ENCODE measurements at places on chromosomes 7 and 10.

- no peak for DNase-seq
Measured at GRCh38 chr10:95264227-95265051, 26.4 kb downstream of the PDLIM1 start.

DNA sequence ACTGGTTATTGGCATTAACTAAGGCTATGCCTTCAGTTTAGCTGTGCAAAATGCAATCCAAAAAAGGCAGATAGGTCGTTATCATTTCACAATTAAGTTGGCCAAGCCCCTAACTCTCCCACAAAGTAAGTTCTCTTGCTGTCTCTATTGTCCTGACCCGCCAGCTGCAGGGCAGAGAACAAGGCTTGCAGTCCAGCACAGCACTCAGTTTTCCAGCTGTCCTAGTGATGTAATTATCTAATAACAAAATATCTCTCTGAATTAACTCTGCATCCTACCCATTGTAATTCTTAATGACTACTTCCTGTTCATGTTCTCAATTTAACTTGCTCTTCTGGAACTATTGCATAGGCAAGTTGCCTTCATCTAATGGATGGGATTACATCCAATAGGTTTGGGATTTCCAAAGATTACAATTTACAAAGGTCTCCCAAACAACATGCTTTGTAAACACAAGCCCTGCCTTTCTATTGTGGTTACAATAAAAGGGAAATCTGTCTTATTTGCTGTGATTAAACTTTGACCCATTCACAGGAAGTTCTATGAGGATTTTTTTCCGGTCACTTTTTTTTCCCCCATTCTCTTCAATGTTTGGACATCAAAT, 55.2 kb downstream of the CDK6 start:
- DNase-seq = no peak

DNA sequence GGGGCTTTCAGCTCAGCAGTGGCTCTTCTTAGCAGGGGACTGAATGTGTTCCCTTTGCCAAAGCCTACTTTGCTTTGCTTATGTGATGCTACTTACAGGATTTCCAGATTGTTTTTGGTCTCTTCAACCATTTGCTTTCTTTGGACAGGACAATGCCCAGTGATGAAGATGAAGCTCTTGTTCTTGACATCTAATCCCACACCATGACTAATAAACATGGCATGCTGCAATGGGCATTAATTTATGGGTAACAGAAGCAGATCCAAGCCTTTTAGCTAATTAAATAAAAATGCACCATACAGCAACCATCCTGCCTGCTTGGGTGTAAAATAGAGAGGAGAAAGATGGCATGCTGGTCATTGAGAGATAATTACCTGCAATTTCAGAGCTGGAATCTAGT, 175.5 kb upstream of the ITGB1 start:
- DNase-seq = peak; percentile 40

DNA sequence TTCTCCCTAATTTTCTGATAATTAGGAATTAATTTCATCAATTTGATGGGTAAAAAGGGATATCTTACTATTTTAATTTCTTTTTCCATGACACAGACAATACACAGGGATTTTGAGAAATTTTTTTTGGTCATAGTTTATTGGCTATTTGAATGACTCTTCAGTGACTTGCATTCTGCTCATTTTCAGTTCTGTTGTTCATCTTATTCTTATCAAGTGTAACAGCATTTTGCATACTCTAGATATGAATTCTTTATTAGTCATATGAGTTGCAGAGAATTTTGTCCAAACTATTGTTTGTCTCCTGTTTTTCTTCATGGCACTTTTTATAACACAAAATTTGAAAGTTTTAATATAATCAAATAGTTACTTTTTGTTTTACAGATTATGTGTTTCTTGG, 41.7 kb downstream of the MKLN1 start:
- no peak for DNase-seq

DNA sequence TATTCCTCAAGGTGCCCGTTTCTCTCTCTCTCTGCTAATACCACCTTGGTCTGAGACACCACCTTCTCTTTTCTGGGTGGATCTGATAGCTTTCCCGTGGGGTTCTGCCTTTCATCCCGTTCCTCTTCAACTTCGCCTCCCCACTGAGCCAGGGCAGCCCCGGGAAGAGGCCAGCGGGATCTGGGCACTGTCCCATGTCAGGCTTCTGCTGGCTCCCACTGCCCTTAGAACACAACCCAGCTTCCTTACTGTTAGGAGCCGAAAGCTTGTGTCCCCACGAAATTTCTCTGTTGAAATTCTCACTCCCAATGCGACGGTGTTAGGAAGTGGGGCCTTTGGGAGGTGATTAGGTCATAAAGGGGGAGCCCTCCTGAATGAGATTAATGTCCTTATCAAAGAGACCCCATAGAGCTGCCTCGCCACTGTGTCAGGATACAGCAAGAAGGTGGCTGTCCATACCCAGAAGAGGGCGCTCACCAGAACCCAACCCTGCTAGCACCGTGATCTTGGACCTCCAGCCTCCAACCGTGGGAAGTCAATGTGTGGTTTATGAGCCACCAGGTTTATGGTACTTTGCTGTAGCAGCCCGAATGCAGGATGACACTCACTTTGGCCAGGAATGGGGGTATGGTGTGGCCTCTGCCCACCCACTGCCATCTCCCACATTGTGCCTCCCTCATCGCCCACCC, 79.2 kb downstream of the CAMK1D start:
- no peak for DNase-seq

- DNase-seq = no peak
Measured at GRCh38 chr7:17319164-17320101, 21.0 kb downstream of the AHR start.

DNA sequence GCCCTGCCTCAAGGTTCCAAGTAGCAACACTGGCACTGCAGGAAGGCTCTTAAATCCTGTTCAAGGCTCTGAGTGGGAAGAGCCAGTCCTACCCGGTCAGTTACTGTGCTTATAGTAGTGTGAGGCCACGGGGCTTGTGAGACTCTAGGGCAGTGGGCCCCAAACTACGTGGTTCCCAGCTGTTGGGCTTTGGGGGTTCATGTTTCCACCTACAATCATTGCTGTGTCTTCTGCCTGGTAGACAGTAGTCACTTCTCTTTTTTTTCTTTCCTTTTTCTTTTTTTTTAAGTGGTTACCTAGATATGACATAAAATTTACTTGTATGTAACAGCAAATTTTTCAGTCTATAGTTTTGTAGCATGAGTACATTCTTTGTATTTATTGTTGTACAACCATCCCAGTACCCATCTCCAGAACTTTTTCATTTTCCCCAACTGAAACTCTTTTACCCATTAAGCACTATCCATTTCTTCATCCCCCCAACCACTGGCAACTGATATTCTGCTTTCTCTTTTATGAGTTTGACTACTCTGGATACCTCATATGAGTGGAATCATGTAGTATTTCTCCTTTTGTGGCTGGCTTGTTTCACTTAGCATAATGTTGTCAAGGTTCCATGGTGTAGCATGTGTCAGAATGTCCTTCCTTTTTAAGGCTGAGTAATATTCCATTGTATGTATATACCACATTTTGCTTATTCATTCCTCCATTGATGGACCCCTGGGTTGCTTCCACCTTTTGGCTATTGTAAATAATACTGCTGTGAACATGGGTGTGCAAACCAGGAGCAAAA, 7.7 kb downstream of the UBTD1 start:
- no peak for DNase-seq

DNA sequence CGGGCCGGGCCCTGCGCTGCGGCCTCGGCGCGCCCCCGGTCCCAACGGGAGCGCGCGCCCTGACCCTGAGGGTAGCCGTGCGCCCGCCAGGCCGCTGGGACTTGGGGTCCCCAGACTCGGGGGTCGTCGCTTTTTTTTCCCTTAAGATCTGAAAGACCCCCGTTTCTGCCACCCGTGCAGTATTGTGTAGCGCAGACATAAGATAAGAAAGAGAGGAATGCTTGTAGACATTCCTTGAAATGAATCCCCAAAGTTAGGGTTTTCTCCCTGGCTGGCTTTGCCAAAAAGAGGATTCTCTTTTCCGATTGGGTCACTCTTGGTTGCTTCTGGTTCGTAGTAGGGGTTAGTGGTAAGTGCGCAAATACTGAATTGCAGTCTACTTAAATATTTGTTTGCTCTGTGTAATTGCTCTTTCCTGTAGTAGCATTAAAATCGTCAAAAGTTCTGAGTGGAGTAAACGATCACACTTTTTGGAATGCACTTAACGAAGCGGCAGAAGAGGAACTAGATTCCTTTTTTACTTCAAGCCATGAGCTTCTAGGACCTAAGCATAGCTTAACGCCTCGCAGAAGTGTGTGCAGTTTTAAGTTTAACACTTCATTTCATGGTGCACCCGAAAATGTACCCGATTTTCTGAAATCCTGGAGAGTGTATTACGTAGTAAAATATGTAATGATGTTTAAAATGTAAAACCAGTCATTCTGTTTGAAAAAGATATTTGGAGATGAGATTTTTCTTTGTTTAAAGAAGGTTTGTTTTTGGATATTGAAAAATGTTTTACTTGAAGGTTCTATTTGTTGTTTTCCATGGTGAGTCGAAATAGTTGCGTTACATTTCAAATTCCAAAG, 1.3 kb downstream of the CUL1 start:
- DNase-seq = peak; percentile 50

DNA sequence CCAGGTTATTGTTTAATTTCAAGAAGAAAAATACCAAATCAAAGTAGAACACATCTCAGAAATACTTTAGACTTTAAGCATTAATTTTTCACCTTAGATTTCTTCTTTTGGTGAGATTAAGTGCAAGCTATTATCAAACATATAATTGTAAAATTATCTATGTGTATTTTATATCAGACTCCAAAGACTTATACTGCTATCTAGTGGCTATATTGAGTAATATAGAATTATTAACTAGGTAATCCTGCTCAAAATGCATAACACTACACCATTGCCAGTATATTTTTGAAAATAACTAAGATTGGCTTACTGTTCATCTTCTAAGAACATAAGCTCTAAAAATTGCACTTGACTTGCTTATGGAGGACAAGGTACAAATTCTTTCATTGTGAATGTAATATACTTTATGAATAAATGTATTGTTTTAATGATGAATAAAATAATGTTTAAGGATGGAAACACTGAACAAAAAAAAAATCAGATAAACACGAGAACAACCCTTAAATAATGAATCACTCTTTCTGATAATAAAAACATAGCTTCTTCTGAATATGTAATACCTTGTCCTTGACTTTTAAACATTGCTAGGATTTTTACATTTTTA, 86.7 kb upstream of the GNAI1 start:
- DNase-seq = no peak

GRCh38 chr7:122301858-122302760, 2.4 kb downstream of the FEZF1 start:
- DNase-seq = no peak

DNA sequence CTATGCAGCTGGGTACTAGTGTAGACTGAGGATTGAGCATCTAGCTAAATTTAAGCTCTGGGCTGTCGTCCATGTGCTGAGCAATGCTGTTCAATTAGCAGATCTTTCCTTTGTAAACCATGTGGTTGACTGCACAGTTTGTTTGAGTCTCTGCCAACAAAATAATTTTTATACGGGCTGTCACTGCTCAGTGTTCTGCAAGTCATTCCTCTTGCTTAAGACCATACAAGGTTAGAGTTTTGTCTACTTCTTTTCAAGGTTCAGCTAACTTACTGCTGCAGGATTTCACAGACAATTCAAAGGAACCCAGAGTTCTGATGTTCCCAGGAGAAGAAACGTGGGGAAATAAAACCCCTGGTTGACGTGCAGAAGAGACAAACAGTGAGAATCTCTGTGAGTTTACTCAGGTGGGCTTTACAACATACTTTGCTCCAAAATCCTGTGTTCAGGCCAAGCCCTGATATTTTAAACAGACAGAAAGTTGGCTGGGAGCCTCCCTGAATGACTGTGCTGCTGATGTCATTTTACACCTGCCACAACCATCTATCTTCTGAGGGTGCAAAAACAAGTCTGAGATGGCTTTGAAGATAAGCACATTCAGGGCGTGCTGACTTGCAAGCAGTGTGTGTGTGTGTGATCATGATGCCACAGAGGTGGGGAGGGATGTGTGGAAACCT, 177.1 kb upstream of the SVIL start:
- peak; percentile 95 for DNase-seq

DNA sequence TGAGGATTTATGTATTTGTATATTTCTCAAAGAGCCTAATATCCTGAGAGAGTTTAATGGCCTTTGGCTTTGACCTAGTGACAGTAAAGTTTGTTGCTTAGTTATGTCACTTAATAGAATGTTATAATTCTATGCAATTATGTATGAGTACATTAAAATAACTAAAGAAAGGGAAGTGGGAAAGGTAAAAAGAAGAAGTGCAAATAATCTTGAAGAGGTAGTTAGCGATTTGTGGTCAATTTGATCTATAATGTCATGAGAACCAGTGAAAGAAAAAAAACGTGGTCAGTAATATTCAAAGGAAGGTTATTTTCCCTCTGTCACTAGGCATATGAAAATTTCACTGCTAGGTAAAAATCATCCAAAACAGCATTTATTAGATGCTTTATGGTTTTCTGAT, 143.4 kb upstream of the LSM8 start:
- no peak for DNase-seq

GRCh38 chr10:128362514-128362913, 236.3 kb upstream of the MKI67 start:
- DNase-seq = no peak

DNA sequence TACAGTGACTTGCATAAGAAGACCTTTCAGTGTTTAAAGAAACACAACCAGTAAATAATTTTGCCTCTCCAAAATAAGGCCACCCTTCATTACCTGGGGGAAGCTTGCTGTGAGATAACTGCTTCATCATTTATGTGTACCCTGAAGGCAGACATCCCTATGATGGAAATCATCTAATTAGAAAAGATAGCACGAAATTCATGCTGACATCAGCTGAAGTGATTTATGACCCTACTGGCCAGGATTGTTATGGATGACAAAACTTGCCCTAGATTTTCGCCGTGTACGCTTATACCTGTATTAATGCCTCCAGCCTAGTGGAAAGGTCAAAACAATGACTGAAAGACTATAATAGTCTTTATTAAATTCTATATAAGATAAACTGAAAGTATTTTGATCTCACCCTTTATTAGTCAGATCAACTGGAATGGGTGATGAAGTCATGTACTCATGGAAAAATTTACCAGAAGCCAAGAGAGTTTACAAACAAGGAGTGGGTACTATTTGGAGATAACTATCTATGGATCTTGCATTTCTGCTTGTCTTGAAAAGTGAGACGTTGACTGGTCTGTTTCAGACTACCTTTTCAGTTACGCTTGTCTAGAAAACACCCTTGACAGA, 114.2 kb downstream of the PPP1R3A start:
- no peak for DNase-seq

DNA sequence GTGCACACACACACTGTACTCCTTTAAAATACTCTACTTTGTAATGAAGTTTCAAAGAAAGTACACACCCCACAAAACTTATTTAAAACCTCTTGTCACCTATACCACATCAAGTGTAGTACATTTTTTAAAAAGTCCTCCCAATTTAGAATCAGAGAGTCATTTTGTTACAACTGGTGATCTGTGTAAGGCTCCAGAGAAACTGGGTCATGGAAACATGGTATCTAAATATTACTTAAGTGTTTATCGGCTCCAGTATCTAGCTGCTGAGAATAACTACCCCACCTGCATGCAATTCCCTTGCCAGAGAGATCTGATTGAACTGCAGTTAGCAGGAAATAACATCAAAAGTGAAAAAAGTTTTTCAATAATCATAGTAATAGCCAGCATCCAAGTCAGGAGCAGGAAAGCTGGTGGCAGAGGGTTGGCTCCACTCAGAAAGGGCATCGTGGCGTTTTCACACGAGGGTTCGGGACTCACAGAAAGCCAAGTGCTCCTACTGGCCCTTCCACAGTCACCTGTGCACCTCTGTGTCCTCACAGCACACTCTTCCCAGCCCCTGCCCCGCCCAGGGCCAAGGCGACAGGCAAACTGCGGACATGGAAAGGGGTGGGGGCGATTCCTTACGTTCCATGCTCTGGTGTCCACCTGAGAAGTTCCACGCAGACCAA, 6.5 kb downstream of the RGS10 start:
- no peak for DNase-seq

Data from fibroblast of upper back skin (primary cell).